Fibroblast of skin of back (primary cell): ENCODE measurements at places on chromosomes 7 and 10.

GRCh38 chr10:96261930-96262329 lies 9.4 kb downstream of the BLNK start:
- no peak for DNase-seq

- DNase-seq, result no peak
These were observed 242.6 kb downstream of the GLRX3 start for GRCh38 chr10:130378556-130379400.

GRCh38 chr10:93206652-93207051 lies 133.0 kb downstream of the CYP26A1 start:
- DNase-seq, result no peak

DNA sequence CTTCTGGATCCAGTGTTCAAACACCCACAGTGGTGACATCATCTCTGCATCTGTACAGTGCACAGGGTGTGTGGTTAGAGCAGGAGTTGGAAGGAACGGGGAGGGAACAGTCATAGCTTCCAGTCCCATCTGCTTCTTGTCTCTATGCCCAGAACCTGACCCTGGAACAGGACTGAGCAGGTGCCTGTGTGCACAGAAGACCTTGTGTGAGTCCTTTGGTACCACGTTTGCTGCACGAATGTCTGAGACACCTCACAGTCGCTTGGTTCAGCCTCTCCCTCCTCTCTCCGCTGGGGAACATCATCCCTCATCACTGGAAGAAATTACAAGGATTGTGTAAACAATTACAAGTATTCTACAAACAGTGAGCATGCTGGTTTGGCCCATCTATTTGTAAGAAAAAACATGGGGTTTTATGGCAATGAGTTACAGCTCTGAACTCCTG lies 243.0 kb upstream of the KLF6 start:
- DNase-seq, result no peak

DNA sequence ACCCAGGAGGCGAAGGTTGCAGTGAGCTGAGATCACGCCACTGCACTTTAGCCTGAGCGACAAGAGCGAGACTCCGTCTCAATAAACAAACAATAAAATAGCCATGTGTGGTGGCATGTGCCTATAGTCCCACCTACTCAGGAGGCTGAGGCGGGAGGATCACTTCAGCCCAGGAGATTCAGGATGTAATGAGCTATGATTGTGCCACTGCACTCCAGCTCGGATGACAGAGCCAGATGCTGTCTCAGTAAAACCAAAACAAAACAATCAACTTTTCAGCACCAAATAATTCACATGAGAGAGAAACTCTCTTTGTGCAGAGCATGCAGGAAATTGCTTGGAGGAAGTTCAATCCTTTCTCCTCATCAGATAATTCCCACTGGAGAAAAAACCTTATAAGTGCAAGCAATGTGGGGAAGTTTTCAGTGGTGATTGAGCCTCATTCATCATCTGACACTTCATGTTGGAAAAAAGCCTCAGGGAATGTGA lies 13.4 kb upstream of the FIS1 start:
- DNase-seq, result no peak

DNA sequence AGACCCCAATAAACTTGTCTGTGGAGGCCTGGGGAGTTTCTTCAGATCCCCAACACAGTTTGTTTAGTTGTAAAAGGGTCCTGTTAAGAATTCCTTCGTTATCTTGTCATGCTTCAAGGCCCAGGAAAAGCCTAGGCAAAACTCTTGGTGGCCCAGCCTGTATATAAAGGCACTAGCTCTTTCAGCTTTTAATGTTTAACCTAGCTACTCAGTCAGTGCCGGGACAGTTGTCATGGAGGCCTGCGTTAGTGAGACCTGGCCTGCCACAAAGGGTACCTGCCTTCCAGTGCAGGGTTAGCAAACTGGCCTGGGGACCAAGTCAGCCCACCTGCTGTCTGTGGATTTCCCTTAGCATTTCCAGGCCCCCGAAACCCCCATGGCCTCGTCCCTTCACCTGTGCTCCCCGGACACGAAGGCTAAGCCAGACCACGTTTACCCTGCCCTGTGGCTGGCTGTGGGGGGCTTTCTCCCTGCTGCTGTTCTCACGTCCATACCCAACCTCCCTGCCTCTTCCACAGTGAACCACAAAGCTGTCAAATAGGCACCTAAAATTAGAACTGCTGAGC lies 96.9 kb upstream of the PPP2R2D start:
- no peak for DNase-seq

- DNase-seq, result no peak
These were observed 39.9 kb downstream of the KIF20B start for GRCh38 chr10:89741126-89741762.

DNA sequence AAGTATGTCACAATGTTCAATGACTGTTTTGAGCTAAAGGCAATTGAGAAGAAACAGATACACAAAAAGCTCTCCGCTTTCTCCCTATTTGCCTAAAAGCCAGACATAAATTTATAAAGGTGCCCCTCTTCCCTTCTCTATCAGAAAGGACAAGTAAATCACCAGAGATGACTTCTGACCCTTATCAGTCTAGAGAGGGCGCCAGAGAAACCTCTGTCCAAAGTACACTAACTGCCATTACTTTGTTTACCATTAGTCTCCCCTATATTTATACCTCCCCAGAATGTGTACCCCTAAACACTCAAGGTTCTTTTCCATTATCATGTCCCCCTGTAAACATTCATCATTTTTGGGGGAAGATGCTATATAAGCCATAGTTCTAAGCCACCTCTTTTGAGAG lies 49.3 kb downstream of the TPK1 start:
- no peak for DNase-seq

DNA sequence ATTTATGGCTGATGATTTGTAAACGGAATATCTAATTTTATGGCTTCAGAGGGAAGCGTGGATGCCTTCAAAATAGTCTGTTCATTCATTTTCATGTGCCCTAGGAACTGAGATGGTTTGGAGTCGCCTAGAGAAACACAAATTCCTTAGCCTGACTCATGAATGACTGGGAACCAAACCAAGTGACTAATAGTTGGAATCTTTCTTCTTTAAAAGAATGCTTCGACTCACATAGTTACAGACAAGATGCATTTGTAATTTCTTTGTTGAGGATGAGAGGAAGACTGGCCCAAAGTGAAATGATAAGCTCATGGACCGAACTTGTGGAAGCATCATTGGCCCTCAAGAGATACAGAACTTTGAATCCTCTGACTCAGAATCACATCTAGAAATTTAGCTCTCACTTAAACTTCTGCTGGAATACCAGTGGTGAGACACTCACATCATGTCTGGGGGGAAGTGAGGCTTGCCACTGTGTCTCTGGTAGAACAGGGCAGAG lies 1107.2 kb downstream of the NRG3 start:
- peak; percentile 98 for DNase-seq

GRCh38 chr7:128115336-128115820 lies 84.1 kb upstream of the LRRC4 start:
- peak; percentile 86 for DNase-seq

DNA sequence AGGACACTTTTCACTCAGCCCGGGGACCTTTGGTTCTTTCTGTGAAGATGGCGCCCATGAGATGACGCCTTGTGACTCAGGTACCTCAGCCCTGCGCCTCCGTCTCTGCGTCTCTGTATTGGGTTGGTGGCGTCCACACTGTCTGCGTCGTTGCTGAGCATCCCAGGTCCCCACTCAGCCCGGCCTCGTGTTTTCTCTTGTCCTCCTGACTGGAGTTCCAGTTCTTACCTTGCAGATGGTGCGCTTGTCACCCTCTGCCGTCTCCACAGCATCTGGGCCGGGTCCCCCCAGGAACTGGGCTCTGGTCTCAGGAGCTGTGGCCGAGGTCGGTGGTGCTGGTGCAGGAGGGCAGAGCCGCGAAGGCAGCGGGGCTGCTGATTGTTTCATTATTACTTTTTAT lies 150.4 kb downstream of the WDR37 start:
- no peak for DNase-seq

DNA sequence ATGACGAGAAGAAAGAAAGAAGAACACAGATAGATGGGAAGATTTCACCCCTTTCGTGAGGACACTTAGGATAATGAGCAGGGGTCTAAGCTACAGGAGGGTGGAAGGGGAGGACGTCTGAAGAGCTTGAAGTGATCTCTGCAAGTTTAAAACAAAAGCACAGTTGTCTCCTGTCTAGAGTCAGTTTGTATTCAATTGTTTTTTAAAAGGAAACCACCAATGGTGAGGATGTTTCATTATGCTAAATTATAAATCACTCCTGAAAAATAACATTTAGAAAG lies 85.9 kb downstream of the ADAM12 start:
- no peak for DNase-seq

DNA sequence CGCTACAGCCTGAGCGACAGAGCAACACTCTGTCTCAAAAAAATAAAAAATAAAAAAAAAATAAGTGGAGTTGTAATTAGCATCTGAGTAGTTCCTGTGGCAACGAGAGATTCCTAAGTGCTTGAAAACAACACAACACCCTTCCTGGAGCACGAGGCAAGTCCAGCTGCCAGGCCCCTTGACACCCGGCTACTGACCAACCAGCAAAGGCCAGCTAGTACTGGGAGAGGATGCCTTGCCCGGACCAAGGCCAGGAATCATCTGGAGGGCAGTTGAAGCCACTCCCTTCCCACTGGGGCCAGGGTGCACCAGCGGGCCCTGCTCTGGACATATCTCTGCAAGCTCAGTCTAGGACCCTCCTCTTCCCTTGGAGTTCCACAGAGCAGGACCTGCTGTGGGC lies 536 bp downstream of the C10orf105 start:
- no peak for DNase-seq

DNA sequence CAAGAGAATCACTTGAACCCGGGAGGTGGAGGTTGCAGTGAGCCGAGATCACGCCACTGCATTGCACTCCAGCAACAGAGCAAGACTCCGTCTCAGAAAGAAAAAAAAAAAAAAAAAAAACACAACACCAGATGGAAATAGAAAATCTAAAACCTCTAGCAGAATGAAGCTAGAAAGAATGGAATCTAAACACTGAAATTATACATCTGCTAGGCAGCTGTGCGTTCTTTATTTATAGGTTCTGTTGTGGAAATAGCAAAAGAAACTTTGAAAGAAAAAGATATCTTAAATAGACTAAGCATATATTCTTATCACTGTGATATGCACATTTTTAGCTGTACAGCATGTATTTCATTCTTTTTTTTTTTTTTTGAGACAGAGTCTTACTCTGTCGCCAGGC lies 17.1 kb downstream of the BMPR1A start:
- no peak for DNase-seq

DNA sequence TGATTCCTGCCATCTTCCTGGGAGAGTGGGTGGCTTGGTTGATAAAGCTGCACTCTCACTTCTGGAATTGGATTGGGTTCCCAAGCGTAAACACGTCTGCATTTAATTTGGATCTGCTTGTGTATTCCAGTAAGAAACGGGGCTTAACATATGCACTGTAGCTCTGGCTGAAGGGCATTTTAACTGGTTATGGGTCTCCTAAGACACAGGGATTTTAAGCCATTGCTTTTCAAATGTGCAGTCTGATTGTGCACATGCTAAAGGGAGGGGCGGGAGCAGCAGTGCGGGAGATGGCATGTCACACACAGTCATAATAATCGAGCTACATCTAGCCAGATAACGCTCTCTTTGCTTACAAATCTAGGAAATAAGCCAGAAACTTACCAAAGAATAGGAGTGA lies 247.3 kb upstream of the LYZL1 start:
- peak; percentile 28 for DNase-seq

GRCh38 chr7:32042900-32043299 lies 27.3 kb downstream of the PDE1C start:
- no peak for DNase-seq

GRCh38 chr10:5506751-5507648 lies 7.6 kb upstream of the CALML5 start:
- no peak for DNase-seq

- peak; percentile 58 for DNase-seq
These were observed 8.0 kb downstream of the COA1 start for GRCh38 chr7:43721193-43721806.

GRCh38 chr10:121330563-121330962 lies 267.7 kb downstream of the FGFR2 start:
- DNase-seq, result no peak

DNA sequence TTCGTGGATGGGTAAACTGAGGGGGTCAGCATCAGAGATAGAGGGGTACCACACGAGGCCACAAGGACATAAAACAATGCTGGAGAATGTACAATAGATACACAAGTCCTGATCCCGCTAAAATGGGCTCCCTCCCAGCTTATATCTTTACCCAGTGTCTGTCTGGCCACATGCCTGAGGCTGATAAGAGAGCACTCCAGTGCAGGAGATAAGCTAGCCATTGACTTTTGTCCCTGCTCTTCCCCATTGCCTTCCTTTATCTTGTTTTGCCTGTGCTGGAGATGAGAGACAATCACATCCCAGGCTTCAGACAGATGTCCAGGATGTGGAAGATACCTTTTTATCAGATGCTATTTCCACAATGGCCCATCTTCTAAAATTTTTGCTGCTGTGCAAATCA lies 6.0 kb downstream of the GAD2 start:
- DNase-seq, result no peak

- no peak for DNase-seq
These were observed 425.5 kb downstream of the CNTNAP2 start for GRCh38 chr7:146542101-146542500.

- DNase-seq, result no peak
These were observed 96.8 kb downstream of the COL13A1 start for GRCh38 chr10:69898524-69898923.

DNA sequence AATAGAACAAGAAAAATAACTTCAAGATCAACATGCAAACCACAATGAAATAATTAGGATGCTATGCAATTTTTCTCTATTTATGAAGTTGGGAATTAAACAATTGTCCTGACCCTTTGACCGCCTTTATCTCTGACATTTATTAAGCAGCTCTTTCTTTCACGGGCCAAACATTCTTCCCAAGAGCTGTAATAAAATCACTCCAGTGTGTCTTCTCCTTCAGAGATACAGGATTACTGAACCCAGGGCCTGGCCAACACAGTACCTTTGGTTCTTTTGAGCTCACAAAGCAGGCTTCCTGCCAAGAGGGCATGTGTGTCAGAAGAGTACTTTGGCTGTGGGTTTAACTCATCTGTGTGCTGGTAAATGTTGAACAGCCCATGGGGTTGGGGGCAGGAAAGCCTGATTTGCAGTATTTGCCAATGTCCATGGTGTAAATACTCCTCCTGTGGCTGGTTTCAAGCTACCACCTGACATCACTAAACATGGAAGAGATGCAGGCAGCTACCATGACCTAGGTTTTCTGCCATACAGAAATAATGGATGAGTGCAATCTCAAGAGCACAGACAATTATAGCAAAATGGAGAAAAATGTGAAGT lies 121.7 kb downstream of the FANK1 start:
- peak; percentile 58 for DNase-seq
